ENCODE measurements at places on chromosomes 4 and X.

- no peak for DNase-seq
These were observed 22.8 kb upstream of the MAML3 start for GRCh38 chr4:140176735-140177134.

DNA sequence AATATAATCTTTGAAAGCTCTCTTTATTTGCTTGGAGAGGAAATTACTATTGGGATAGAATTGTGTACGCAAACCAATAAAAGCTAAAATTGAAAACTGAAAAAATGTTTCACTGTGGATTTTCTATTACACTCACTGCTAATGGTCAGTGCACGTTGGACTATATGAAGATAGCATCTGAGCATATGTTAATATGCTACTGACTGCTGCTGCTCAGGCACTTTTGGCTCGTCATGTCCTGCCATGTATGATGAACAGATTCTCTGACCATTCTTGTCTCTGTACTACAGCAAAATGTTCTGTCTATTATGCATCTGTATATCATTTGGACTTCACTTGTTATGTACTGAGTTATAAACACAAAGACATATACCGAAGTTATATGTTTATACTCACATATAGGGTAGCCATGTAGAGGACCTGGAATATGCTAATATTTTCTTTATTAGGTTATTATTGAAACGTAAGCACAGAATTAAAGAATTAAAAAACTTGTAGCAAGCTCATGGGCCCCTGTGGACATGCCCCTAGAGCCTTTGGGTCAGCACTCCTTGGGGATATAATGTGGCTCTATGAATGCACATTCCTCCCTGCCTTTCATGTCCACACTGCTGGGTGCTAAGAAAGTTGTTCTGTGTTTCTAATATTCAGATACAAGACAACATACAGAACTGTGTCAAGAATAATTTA is 120.8 kb downstream of the ANK2 start:
- DNase-seq: no peak

- no peak for DNase-seq
These were observed 10.7 kb upstream of the HCCS start for GRCh38 chrX:11100281-11101035.

- no peak for DNase-seq
These were observed 1723.6 kb upstream of the AGA start for GRCh38 chr4:179165862-179166261.

DNA sequence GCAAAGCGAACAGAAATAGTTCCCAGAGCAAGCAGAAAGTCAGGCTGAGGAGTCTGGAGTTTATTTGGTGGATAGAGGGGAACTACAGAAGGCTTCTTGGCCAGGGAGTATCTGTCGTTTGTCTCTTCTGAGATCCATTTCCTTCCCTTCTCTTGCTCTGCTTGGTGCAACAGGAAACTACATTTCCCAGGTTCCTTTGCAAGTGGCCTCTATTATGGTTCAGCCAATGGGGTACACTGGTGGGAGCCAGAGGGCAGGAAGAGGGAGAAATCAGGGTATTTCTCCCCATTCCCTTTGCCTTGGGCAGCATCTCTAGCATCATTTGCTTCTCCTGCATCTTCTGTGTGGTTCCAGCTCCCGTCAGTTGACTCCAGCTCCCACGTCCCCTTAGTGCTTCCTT is 142.1 kb downstream of the BCOR start:
- no peak for DNase-seq

GRCh38 chrX:93322110-93322509 is 351.3 kb downstream of the NAP1L3 start:
- DNase-seq: no peak

- no peak for DNase-seq
These were observed 619.9 kb upstream of the SLIT2 start for GRCh38 chr4:19631814-19632213.

DNA sequence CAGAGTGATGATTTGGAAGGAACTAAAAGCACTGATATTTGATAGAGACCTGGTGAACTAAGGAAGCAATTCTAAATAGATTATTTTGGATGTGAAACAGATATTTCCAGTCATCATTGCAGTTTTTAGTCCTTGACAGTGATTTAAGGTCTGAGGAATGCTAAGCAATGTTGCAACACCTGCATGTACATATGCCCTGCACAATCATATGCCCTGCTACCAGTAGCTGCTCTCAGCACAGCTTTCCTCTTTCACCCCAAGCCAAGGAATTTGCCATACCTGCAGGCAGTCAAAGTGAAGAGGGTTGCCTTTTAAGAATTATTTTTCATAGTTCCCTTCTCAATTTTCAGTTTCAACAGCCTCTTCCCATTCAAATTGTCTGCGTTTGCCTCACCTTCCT is 8.7 kb upstream of the FAM47A start:
- no peak for DNase-seq

GRCh38 chr4:178917756-178918155 is 1475.5 kb upstream of the AGA start:
- DNase-seq: no peak

DNA sequence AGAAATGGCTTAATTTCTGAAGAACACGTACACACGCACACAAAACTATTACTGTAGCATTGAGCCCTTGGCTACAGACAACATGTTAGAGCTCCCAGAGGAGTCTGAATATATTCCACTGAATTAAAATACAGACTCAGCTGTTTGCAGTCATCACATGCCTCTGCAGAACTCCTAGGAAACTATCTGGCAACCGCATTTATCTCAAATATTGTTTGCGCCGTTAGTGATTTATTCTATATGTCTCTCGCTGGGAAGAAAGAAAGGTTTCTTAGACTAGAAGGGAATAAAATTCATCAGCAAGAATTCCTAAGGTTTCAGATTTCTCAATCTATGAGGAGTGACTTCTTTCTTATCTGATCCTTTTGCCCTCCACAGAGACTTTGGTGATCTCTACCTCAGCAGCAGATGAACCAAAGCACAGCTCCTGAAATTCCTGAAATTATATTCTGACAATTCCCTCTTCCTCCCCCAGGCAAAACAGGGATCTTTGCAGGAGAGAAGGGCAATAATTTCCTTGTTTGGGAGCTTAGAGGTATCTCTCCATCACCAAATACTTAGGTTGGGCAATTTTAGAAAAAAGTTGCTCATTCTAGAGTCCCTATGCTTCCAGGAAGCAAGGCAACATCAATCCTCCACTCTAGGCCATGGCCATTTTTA is 199.2 kb downstream of the APBB2 start:
- DNase-seq: no peak

DNA sequence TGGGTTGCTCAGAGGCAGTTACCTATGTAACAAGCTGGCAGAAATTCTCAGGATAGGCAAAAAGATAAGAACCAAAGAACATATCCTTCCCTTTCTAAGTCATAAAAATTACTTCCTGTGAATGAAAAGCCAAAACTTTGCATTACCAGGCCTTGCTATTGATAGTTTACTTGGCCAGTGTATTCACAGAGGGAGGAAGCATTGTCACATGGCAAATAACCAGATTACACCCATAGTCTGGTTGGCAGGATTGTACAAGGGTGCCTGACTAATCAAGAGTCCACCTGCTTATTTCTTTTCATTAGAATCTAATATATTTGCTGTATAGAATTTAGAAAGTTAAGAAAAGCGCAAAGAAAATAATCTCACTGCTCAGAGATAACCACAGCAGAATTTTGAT is 14.1 kb downstream of the XIAP start:
- DNase-seq: no peak

DNA sequence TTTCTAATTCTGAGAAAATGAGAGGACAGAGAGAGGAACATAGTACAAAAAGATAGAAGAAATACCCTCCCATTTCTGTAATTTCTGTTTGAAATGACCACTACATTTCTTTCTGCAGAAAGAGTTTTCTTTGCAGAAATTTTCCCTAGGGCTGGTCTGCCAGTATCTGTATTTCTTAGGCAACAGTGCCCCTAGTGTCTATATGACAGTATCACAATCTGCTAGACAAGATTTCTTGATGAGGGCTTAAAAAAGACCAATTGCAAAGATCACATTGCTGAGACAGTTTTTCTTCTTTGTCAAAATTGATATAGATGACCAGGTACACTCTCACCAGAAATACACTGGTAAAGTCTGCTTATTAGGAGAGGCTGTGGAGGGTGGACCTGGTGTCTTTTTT is 81.0 kb upstream of the ZDHHC15 start:
- no peak for DNase-seq

GRCh38 chrX:134173541-134174272 is 63.3 kb upstream of the CCDC160 start:
- no peak for DNase-seq

DNA sequence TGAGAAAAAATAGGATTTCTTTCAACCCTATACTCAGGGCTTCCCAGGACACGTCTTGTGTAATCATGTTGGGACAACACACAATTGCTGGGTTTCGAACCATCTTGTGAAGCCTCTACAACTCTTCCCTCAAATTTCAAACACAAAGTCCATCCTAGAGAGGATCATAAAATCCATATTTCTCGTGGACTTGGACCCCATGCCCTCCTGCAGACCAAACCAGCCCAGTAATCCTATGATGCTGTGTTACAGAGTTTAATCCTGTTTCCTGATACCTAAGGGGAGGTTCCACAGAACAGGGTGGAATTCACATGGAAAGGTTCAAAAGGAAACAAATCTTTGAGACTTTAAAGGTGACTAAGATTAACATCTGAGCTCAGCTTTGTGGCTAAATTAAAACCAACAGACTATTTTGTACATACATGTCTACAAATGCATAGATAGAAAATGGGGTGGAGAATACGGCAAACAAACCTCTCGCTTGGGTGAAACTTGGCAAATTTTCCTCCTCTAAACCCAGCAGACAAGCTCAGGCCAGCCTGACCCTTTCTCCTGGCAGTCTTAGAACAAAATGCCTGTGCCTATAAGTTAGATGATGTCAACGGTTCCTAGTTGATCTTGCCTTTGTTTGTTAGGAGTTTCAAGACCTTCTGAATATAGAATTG is 38.1 kb downstream of the EGFL6 start:
- DNase-seq: no peak

GRCh38 chr4:1363513-1363912 is 16.5 kb downstream of the UVSSA start:
- DNase-seq: no peak

DNA sequence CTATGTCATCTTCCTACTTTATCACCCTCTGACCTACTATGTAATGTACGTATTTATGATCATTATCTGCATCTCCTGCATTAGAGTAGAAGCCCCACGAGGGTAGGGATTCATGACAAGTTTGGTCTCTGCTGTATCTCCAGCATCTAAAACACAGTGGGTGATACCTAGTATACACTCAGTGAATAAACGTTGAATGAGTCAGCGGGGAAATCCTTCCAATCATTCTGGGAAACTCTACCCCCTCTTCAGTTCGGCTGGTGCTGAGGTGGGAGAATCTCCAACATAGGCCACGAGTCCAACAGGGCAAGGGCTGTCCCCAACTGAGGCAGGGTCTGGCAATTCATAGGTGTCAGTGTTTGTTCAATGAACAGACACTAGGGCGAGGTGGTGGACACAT is 74.4 kb upstream of the EFNB1 start:
- no peak for DNase-seq

DNA sequence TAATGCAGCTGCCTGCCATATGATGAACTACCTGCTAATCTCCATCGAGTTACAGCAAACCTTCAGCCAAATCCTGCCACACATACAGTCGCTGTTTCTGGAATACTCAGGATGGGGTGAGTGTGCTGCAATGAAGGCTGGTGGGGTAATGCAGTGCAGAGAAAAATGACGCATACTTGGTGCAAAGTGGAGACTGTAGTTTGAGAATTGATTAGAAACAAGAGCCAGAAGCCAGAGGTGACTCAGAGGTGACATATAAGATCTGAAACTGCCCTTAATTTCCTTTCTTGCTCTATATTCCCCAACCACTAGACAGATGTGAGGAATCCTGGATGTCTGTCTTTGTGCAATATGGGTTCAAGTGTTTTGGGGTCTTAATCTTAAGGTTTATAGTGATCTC is 22.0 kb downstream of the C4orf54 start:
- no peak for DNase-seq

DNA sequence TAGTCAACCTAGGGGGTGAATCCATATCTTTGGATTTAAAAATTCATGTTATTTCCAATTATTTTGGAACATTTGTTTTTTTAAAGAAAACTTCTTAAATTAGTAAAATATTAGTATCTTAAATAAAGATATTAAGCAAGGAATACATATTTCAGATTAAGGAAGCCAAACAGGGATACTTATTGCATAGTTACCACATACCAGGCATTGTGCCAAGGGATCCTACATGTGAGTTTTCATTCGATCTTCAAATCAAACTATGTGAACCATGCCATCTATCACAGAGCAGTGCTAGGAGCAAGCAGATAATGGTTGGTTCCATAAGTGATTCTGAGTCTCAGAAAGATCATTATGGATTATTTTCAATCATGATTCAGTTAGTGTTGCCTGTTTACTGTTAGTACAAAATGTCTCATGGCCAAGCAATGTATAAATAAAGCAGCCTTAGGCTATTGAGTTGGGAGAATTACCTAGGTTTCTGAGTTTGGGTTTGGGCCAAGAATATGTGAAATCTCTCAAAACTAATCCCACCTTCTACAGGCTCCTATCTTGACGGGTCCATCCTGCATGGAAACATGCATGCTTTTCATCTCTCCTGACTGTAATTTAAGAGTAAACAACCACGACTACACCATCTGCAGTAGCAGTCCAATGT is 176.7 kb downstream of the NPFFR2 start:
- no peak for DNase-seq

DNA sequence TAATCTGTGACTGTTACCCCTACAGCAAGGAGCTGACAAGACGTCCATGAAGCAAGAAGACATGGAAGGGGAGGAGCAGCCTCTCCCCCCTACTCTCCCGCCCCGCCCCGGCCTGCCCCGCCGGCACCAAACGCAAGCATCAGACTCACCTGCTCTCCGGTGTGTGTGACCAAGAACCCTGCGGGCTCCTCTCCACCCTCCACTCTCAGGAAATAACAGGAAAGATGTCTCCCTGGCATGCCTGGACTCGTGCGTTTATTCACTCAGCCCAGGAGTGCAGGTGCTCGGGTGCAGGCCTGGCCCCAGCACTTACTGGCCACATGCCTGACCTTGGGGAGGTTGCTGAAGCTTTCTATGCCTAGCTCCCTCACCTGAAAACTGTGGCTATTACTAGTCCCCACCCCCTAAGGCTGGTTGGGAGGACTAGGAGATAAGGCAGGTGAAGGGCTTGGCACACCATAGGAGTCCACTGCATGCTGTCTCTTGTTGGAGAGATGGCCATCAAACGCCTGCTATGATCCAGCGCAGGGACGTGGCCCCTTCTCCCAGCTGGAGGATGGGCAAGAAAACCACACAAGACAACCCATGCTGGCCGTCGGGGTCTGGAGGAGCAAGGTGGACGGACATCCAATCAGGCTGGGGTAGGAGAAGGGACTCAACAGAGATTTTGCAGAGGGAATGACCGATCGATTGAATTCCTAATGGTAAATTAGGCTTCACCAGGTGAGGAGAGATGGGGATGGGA is 34.9 kb upstream of the CLDN24 start:
- DNase-seq: no peak

Data from CD4-positive, alpha-beta T cell treated with Interferon gamma for 1 hour (primary cell).